ENCODE measurements at places on chromosomes 1 and 21.

DNA sequence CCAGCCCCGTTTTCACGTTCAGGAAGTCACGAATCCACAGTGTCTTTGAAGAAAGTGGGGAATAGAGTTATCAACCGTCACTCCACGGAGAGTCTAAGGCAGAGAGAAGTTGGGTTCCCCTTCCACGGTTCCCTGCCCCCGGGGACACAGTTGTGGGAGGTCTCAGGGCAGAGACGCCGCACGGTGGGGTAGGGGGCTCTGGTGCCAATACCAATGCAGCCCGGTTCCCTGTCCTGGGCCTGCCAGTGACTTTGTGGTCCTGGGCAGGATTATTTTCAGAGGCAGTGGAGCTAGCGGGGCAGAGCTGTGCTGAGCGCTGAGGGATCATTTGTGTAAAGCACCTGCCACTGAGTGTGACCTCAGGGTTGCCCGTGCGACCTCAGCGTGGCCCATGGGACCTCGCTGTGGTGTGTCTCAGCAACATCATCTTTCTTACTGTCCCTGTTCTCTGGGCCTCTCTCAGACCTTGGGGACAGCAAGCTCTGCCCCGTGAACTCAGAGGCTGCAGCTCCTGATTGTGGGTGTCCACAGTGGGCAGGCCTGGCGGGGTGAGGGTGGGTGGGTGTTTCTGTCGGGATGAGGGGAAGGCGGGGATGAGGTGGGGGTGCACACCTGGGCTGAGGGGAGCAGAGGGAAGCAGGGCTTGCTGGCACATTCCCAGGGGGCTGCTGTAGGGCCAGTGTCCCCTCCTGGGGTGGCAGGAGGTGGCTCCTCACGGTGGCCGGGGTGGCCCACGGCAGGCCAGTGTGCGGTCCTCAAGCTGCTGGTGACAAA, 65.2 kb downstream of the AGPAT3 start:
- no peak for DNase-seq

GRCh38 chr1:212178851-212179250, 106.4 kb upstream of the PPP2R5A start:
- DNase-seq = peak; percentile 71

- no peak for DNase-seq
These were observed 2.4 kb upstream of the SH3D21 start for GRCh38 chr1:36303650-36304360.

GRCh38 chr1:182175361-182175931, 113.9 kb upstream of the ZNF648 start:
- DNase-seq = peak; percentile 94

GRCh38 chr1:38095454-38095931, 48.9 kb upstream of the POU3F1 start:
- no peak for DNase-seq

GRCh38 chr1:157201767-157202166, 63.6 kb upstream of the ETV3 start:
- DNase-seq = no peak

GRCh38 chr1:218456444-218456843, 111.3 kb downstream of the TGFB2 start:
- DNase-seq = peak; percentile 31

- DNase-seq = no peak
These were observed 8.0 kb upstream of the BRWD1 start for GRCh38 chr21:39321424-39321823.

DNA sequence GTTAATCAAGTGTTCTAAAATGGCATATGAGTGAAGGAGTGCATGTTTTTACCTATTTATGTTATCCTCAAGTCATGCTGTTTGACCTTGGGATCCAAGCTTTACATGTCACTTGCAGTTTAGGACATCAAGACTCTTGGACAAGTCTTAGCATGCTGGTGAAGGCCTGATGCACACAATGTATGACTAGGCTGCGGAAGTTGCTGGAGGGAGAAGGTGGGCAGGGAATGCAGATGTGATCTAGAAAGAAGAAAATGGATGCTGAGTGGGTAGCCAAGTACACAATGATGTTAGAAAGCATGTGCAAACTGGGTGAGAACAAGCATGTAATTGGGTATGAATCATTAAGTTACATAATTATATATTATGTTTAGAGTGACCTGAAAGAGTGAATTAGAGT, 301.8 kb downstream of the BRINP2 start:
- no peak for DNase-seq

DNA sequence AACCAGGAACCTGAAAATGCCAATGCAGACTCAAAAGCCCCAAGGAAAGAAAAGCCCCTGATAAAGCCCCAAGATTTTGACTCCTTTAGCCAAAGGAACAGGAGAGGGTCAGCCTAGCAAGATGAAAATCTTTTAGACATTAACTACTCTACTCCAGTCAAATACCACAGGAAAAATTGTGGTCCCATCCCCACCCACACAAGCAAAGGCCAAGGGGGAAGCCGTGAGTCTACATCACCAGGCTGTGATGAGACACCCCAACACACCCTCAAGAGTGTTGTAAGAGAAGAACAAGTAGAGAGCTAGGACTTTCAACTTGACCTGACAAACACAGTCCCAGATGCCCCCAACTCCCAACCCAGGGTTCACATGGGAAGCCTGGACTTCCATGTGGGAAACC, 192.8 kb upstream of the NR5A2 start:
- DNase-seq = peak; percentile 80

DNA sequence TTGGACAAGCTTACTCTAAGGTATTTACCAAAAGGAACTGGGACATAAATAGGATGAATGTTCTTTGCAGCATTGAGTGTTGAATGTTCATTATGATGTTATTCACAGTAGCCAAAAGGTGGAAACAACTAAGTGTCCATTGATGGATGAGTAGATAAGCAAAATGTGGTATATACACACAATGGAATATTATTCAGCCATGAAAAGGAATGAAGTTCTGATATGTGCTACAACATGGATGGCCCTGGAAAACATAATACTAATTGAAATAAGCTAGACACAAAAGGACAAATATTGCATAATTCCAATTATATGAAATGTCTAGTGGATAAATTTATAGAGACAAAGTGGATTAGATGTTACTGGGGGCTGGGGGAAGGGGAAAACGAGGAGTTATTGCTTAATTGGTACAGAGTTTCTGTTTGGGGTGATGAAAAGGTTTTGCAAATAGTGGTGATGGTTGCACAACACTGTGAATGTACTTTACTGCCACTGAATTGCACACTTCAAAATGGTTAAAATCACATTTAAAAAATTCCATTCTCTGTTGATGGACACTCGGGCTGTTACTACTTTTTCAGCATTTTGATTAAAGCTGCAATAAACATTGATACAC, 2.9 kb downstream of the MTARC1 start:
- peak; percentile 26 for DNase-seq

GRCh38 chr1:103142461-103142860, 34.1 kb upstream of the COL11A1 start:
- no peak for DNase-seq

- no peak for DNase-seq
These were observed 138.2 kb downstream of the CAMTA1 start for GRCh38 chr1:6923416-6923815.

DNA sequence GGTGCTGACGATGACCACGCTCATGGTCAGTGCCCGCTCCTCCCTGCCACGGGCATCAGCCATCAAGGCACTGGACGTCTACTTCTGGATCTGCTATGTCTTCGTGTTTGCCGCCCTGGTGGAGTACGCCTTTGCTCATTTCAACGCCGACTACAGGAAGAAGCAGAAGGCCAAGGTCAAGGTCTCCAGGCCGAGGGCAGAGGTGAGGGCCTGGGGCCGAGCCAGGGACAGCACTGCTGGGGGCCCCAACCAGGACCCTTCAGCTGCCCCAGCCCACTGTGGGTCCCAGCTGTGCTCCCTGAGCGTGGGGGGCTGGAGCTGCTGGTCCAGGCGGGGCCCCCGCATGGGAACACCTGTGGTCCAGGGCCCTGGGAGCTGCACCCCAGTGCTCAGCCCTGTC, 10.4 kb downstream of the GABRD start:
- DNase-seq = no peak

- DNase-seq = no peak
These were observed 73.4 kb downstream of the BACE2 start for GRCh38 chr21:41241341-41241740.

GRCh38 chr1:14954210-14954609, 199.3 kb upstream of the TMEM51 start:
- no peak for DNase-seq

DNA sequence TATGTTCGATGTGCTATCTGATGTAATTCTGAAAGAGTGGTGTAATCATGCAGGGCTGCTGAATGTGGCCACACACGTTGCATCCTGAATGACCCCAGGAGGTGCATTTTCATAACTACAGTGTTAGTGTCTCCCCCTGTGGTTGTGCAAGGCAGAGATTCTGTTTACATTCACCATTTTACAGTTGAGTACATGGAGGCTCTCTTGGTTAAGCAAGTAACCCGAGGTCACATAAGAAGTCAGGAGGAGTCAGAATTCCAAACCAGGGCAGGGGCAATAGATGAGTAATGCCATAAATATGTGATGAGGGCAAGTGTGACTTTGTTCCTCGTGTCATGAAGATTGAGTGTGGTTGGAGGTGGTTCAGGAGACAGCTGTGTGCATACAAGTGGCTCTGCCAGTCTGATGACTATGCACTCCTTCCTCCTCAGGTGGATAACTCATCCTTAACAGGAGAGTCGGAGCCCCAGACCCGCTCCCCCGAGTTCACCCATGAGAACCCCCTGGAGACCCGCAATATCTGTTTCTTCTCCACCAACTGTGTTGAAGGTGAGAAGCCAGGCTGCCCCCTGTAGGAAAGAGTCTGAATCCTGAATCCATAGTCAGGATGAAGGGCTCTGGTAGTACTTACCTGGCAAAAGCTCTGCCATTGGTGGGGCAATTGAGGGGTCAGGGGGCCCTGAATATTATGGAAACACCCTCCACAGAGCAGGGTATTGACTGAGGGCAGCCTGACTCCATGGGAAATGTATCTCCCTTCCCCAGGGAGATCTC, 9.3 kb downstream of the ATP1A2 start:
- peak; percentile 23 for DNase-seq

GRCh38 chr1:115189814-115190539, 100.7 kb upstream of the TSPAN2 start:
- no peak for DNase-seq
